D341Med (cell line): ENCODE measurements at places on chromosomes 2 and 18.

GRCh38 chr2:169275696-169276444 is 86.5 kb downstream of the LRP2 start:
- DNase-seq, result no peak

DNA sequence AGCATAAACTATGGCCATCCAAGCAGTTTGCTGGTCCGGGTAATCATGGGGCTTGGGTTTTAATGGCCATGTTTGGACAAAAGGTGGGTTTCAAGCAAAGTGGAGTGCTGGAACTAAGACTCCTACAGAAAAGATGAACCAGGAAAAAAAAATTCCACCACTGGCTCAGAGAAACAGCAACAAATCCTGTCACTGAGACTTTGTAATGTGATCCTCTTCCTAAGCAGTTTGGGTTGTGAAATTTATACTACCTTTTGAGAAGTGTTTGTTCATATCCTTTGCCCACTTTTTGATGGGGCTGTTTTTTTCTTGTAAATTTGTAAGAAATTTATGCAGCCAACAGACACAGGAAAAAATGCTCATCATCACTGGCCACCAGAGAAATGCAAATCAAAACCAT is 40.2 kb downstream of the MRPL33 start:
- no peak for DNase-seq

DNA sequence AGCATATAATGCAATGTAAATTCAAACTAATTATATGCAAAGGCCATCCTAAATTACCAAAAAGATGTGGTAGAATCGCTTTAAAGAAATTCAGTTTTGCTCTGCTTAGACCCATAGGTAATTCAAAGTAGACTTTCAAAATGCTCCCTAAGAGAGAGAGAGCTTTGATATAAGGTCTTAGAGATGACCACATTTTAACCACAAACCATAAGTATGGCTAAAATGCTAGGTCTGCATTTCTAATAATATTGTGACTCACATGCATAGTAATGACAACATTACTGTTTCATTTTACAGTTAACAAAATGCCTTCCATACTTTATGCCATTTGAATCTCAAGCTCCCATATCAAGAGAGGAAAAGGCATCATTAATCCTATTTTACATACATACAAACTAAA is 144.5 kb downstream of the RAD51AP2 start:
- DNase-seq, result no peak

DNA sequence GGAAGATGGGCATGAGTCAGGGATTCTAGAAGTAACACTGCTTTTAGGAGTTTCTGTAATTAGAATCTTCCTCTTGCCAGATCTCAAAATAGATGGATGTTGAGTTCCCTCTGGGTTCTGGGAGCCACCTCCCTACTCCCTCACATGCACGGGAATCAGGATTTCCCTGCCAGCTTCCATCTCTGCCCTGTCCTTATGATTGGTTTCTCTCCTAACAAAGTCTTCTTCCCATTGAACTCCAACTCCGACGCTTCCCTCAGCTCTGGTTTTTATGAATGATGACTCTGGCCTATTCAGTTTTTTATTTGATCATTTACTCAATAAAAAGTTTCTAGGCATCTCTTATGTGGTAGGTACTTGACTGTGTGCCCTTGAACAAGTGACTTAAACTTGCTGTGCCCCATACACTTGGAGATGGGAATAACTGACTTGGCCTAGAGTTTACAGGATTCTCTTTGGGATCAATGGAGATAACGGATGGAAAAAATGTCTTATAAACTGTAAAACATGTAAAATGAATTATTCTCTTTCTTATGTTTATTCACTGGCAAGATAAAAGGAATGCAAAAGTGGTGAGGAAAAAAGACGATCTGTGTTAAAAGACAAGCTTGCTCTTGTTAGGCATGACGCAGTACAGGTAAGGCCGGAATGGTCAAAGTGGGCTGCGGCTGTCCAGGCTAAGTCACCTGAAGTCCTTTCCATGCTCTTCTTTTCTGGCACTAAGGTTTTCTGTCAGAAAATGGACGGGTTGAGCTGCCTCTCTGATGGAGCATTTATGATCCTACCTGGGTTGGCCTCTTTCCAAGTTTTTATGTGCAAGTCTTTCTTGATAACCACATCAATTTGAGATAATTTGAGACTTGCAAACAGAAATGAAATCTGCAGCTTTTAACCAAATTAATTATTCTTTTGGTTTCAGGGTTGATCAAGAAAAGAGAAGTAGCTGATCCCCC is 199.6 kb downstream of the MYCN start:
- DNase-seq, result no peak
